CD4-positive, alpha-beta T cell treated with Interleukin-1 beta for 1 hour (primary cell): ENCODE measurements at places on chromosomes 1 and 21.

DNA sequence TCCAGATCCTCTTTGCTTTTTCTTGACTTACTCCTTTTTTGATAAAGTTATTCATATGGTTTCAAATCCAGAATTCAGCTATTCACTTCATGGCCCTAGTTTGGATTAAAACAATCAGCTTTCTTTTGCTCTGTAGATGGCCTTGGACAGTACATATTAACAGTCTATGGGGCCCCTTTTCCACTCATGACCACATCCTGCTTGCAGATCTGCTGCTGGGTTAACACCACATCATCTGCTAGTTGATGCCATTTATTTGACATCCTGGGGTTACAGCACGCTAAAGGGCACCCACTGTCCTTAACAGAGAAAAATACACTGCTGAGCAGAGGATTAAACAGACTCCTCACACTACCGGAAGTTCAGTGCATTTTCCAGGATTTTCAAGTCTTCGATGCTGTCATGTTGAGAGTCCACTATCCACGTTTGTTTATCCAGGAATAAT lies 941 bp upstream of the IFI16 start:
- DNase-seq = peak; percentile 53

- no peak for DNase-seq
Observed at GRCh38 chr1:116945996-116946395, 36.3 kb downstream of the PTGFRN start.

GRCh38 chr1:178726545-178726944 lies 1.5 kb downstream of the RALGPS2 start:
- DNase-seq = no peak

- DNase-seq = no peak
Observed at GRCh38 chr1:13513895-13514546, at the start of gene LRRC38. Gene LRRC38 (minus strand): TSS chr1:13514003. CDS start chr1:13513593, 410 bp downstream.
